ENCODE measurements at places on chromosomes 7 and 10.

DNA sequence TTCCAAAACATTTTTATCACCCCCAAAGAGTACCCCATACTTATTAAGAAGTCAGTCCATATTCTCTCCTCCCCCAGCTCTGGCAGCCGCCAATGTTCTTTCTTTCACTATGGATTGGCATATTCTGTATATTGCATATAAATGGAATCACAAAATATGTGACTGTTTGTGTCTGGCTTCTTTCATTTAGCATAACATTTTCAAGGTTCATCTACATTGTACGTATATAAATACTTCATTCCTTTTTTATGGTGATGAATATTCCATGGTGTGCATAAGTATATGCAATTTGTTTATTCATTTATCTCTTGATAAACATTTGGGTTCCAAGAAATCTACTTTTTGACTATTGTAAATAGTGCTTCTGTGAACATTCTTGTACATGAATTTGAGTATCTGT lies 653.1 kb downstream of the XPNPEP1 start:
- DNase-seq, result no peak

DNA sequence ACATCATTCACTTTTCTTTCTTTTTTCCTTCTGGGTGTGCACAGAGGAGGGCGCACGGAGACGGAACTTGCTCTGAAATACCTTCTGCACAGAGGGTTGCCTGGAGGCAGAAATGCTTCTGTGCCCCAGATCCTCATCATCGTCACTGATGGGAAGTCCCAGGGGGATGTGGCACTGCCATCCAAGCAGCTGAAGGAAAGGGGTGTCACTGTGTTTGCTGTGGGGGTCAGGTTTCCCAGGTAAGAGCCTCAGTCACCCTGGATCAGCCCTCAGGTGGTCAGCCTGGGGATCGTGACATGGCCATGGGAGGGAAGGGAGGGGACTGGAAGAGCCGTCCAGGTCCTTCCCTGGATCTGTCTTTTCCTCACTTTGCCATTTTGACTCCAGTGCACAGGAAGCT lies 33.6 kb downstream of the VWA2 start:
- DNase-seq, result no peak

DNA sequence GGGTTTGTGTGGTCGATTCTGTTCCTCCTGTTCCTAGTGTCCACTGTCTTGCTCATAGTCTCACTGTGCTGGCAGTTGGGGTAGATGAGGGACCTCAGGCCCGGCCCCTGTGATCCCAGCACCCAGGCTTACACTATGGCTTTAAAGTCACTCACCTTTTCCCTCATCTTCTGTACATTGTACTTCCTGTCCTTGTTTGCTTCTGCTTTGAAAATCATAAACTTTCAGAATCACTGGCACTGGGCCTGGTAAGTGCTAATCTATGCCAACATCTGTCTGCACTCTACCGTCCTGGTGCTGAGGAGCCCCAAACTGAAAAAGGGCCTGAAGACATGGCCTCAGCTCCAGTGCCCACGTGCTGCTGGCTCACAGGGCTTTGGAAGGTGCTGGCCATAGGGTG lies 5.7 kb upstream of the TAS2R60 start:
- no peak for DNase-seq

DNA sequence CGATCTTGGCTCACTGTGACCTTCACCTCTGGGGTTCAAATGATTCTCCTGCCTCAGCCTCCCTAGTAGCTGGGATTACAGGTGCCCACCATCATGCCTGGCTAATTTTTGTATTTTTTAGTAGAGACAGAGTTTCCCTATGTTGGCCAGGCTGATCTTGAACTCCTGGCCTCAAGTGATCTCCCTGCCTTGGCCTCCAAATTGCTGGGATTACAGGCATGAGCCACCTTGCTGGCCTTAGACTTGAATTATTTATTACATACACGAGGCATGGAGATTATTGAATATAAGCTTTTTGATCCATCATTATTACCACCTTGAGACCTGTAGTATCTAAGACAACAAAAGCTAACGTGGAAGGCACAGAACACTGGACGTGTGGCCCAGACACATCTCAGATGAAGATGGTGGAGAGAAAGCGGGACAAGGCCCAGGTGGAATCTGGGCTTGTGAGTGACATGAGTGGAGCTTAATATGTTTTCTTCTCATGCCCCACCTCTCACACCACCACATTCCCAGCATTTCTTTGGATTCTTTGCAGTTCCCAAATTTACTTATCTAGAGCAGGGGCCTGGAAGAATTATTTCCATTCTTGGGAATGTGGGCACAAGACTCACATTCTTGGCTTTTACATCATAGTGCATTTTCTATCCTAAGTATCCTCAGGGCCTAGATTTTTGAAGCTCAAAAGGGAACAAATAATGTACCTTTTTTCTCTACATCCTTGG lies 76.6 kb downstream of the SUGCT start:
- no peak for DNase-seq

DNA sequence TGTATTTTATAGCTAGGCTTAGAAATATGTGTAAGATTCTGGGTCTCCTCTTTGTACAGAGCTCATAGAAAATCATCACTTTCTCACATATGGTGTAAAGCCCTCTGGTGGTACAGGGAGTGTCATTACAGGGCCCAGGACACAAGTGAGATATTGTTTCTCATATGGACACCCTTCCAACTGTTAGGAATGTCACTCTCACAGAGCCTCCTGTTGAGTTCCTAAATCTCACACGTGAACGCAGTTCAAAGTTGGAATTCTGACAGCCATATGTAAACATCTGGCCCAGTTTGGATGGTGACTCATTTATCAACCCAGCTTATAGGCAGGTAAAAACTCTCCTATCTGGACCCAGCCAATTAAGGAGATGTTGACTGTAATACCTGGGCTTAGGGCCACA lies 35.4 kb upstream of the ZNF107 start:
- no peak for DNase-seq

GRCh38 chr7:49325571-49325970 lies 401.2 kb downstream of the CDC14C start:
- DNase-seq, result no peak

DNA sequence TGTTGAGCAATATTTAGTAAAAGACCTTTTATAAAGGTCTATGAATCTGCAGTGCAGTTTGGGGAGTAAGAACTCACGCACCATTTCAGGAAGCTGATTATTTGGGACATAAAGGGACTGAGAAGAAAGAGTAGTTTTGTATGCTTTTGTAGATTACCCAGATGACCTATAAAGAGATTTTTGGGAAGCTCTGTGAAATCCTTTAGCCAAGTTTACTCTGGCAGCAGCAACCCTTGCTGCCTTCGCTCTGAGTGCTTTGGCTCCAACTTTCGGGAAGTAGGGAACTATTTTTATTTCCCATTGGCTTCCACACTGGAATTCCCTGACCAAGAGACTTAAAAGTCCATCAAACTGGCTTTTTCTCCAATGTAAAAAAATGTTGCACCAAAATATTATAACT lies 1110.1 kb upstream of the PHF14 start:
- no peak for DNase-seq

DNA sequence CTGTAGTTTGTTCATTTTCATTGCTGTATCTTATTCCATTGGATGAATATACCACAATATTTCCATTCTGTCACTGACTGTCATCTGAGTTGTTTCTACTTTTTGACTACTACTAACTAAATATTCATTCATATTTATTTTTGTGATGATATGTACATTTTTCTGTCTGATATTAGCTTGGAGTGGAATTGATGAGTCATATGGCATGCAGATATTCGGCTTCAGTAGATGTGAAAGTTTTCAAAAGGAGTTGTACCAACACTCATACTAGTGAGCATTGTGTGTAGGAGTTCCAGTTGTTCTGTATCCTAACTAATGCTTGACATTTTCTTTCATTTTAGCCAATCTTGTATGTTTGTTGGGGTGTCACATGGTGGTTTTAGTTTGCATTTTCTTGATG lies 7.7 kb downstream of the RUNDC3B start:
- DNase-seq, result no peak

- DNase-seq, result no peak
Observed at GRCh38 chr10:4057725-4058513, 272.9 kb upstream of the KLF6 start.

- no peak for DNase-seq
Observed at GRCh38 chr7:151762583-151763245, 114.2 kb downstream of the PRKAG2 start.

Data from activated CD8-positive, alpha-beta memory T cell treated with anti-CD3 and anti-CD28 coated beads for 48 hours (primary cell).